Stimulated activated CD4-positive, alpha-beta T cell treated with anti-CD3 and anti-CD28 coated beads, Interleukin-1b, Interleukin-23, amount 100 ng/mL, for 1 hour (primary cell): ENCODE measurements at places on chromosomes 7 and 10.

DNA sequence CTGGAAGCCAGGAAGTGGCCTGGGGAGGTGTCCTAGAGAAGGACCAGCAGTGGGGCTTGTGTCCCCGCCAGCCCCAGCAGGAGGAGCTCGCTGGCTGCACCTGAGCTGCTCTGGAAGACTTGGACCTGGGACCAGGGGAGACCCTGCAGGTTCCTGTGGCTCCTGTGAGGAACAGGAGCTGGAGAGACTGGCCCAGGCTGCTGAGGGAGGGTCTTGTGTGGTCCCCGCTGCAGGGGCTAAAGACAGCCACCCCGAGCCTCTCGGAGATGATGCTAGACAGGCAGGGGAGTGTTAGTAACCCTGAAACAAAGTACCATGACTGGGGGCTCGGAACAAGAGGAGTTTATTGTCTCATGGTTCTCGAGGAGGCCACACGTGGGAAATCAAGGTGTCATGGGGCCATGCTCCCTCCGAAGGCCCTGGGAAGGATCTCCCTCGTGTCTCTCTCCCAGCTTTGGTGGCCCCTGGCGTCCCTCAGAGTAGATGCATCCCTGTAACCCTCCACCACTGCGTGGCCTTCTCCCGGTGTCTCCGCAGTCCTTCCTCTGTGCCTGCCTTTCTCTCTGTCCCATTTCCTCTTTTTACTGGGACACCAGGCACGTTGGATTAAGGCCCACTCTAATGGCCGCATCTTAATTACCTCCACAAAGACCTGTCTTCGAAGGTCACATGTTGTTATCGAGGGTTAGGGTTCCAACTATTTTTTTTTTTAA lies 348.4 kb downstream of the GLRX3 start:
- no peak for DNase-seq

DNA sequence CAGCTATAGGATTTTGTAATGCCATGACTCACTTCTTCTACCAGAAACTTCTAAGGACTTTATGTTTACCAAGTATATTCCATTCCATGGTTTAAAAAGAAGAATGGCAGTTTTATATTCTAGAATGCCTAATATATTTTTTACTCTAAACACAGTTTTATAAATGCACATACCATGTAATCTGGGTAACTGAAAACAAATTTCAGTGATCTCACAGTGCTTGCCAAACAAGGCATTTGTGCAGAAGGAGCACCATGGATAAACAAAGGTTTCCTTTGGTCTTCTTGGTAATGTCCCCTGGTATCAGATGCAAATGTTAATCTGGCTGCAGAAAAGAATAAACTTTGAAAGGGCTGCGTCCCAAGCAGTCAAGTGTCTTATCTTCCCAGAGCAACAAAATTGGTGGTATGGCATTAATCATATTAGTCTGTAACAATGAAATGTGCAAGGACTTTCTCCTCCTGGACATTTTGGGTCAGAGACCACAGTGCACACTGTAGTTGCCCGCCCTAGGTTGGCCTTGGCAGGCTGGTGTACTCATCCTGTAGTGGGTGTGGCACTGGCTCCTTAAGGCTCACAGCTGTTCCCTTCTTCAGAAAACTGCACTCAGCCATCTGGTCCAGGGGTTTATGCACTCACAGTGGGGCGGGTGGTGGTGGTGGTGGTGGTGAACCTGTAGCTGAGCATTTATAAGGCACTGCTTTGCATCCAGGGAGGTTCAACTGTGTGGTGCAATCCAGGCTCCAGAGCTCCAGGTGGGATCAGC lies 56.7 kb downstream of the LAMB4 start:
- DNase-seq: no peak

DNA sequence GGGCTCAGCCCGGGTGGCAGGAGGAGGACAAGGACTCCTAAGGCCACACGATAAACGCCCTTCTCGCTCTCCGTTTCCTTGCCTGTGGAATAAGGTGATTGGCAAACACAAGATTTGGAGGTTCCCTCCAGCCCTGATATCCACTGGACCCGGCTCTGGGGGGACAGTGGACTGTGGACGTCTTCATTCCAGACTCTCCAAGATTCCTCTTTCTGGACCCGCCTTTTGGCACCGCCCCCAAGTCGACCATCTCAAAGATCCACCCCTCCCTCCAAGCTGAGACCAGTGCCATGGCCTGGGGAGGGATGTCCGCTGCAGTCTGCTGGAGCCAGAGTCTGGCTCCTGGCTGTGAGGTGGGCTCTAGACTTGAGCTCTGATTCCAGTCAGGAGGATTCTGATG lies 23.6 kb downstream of the ZNF783 start:
- no peak for DNase-seq

DNA sequence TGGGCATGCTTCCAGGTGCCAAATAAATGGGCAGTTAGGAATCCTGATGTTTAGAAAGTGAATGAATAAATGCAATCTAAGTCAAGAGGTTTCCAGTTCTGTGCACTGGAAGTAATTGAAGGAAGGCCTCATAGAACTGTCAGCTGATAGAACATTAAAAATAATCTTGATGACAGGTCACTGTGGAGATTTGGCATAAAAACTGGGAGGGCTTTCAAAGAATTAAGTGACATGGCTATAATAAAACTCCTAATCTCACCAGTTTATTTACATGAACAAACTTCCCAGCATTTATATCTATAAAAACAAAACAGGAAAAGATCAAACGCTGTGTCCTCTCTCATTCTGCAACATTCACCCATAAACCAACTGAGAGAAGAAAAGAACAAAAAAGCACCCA lies 170.5 kb downstream of the SLIT1 start:
- DNase-seq: no peak

- no peak for DNase-seq
These were observed 164.3 kb upstream of the AKR1E2 start for GRCh38 chr10:4661511-4662255.
